ENCODE measurements at places on chromosomes 1 and 21. TPM values are rescaled to one million over a fixed set of nuclear protein-coding genes. Genes with fewer than 3 reads are reported as not detected.

GRCh38 chr21:15491100-15491499, 238.7 kb upstream of the USP25 start:
- DNase-seq, result no peak

GRCh38 chr1:161089251-161089924, at the start of gene NECTIN4:
Gene NECTIN4, minus strand, starts transcription at chr1:161089558. Its CDS starts 262 bp downstream, at chr1:161089296.
- no peak for DNase-seq

GRCh38 chr1:208243527-208243966, 637 bp downstream of the PLXNA2 start:
- DNase-seq, result no peak

GRCh38 chr1:15123270-15123669, 30.3 kb upstream of the TMEM51 start:
- DNase-seq, result no peak

GRCh38 chr1:32345289-32345827, 9.3 kb upstream of the MARCKSL1 start:
- DNase-seq, result no peak

- no peak for DNase-seq
Measured at GRCh38 chr1:2431103-2431502, 18.7 kb upstream of the PEX10 start.

GRCh38 chr1:174297351-174297750, 138.0 kb downstream of the RABGAP1L start:
- no peak for DNase-seq

DNA sequence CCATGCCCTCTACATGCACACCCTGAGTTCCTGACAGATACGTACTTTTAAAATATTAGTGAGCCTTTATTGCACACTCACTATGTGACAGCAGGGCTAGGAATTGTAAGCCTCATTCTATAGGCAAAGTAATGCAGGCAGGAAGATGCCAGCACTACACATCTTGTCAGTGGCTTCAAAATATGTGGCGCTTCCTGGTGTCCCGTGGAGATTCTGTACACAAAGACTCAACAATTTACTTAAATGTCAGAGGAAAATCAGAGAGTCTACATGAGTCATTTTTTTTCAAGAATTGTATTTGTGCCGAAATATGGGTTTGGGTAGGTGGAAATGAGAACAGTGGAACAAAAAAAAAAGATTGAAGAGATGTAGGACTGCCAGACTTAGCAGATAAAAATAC, 27.6 kb downstream of the RNASEL start:
- no peak for DNase-seq

DNA sequence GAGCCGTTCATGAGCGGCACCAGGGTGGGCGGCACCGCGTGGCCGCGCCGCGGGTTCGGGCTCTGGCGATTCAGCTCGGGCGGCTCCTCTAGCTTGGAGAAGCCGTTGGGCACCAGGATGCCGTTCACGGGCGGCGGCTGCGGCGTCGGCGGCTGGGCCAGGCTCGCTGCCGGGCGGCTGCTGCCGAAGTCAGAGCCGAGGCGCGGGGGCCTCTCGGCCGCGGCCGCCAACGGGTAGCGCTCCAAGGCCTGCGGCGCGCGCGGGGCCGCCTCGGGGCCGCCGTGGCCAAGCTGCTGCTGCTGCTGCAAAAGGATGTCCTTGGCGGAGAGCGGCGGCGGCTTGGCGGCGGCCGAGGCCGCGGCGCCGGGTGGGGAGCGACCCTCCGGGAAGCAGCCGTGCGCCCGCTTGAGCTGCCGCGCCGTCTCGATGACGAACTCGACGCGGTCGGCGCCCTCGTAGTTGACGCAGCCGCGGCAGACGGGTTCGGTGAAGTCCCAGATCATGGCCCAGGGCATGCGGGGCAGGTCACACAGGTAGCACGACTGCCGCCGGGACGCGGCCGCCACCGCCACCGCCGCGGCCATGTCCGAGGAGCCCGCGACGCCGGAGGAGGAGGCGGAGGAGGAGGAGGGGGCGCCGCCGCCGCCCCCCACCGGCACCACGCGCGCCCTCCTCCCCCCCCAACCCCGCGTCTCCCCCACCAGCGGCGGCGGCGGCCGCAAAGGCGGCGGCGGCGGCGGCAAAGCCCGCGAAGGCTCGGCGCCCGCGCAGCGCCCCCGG, 877 bp downstream of the IRF2BP2 start:
- no peak for DNase-seq

GRCh38 chr1:94504601-94505000, 37.0 kb downstream of the F3 start:
- DNase-seq, result no peak

DNA sequence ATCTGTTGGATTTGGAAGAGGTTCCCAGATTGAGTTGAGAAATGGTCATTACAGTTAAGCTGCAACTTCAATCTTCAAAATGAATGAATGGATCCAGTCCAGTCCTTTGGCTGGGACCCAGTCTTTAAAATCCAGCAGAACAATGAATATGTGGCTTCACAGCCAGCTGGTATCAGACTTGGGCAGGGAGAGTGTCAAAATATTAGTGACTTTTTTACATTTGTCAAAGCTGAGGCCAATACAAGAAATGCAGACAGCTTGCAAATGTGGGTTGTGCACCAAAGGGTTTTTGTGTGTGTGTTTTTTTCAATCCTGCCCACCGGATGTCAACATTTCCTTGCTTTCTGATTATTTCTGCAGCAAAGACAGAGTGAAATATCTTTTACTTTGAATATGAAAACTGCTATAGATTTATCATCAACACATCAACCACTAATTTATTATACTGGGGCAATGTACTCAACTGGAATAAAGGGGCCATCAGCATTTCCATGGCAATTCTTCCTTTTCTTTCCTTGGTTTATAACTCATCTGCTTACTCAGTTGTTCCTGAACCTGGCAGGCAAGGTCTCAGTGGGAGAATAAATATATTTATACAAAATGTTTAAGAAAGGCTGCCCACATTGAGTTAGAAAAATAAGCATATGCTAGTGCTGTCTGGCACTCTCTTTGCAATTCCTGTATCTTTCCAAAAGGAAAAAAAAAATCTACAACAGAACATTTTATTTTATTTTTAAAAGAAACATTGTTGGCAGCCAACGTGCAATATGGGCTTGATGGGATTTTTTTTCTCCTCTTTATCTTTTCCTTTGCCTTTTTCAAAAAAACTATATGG, 491.6 kb upstream of the C1orf87 start:
- no peak for DNase-seq

- no peak for DNase-seq
Measured at GRCh38 chr1:118842452-118843201, 145.5 kb downstream of the TBX15 start.

DNA sequence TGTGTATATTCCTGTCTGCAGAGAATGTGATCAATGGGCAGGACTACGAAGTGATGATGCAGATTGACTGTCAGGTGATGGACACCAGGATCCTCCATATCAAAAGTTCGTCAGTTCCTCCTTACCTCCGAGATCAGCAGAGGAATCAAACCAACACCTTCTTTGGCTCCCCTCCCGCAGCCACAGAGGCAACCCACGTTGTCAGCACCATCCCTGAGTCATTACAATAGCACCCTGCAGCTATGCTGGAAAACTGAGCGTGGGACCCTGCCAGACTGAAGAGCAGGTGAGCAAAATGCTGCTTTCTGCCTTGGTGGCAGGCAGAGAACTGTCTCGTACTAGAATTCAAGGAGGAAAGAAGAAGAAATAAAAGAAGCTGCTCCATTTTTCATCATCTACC, 65.2 kb downstream of the OLFML2B start:
- DNase-seq, result no peak

- DNase-seq, result no peak
Measured at GRCh38 chr1:219659684-219660083, 46.8 kb upstream of the ZC3H11B start.

- DNase-seq, result no peak
Measured at GRCh38 chr1:44677201-44677766, 2.8 kb downstream of the ARMH1 start.

GRCh38 chr1:156879876-156880275, 13.6 kb upstream of the PEAR1 start:
- DNase-seq, result no peak

GRCh38 chr1:34982820-34983376, 2.2 kb downstream of the TMEM35B start:
- no peak for DNase-seq

DNA sequence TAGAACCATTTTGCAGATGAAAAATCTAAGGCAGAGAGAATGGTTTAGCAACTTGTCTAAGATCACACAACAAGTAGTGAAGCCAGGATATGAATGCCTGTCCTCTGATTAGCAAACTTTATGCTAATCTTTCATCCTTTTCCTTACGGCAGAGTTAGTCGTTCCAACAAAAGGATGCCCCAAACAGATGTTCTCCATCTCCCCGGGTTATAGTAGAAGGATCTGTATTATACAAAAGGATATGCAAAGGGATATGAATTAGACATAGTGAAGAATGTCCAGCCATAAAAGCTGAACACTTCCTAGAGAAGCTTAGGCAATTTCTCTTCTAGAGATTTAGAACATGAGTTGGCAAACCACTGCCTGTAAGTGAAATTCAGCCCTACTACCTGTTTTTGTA, 291.6 kb upstream of the DUSP10 start:
- no peak for DNase-seq

DNA sequence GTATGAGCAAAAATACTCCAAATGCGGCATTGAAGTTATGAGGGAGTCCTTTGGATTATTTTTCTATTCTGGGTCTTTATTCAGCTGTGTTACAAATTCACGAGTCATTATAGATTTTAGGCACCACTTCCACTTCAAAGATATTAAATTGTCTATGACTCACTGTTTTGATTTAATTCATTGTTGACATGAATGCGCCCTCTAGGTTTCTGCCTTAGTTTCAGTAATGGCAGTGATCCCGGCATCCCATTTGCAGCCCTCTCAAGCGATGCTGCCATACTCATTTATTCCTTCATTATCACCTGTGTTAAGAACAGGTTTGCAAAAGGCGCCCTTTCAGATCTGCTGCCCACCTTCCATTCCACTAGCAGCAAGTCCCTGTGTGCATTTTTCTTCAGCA, 14.0 kb downstream of the RSPO1 start:
- no peak for DNase-seq

- no peak for DNase-seq
Measured at GRCh38 chr1:244242446-244242845, 191.4 kb downstream of the ZBTB18 start.

DNA sequence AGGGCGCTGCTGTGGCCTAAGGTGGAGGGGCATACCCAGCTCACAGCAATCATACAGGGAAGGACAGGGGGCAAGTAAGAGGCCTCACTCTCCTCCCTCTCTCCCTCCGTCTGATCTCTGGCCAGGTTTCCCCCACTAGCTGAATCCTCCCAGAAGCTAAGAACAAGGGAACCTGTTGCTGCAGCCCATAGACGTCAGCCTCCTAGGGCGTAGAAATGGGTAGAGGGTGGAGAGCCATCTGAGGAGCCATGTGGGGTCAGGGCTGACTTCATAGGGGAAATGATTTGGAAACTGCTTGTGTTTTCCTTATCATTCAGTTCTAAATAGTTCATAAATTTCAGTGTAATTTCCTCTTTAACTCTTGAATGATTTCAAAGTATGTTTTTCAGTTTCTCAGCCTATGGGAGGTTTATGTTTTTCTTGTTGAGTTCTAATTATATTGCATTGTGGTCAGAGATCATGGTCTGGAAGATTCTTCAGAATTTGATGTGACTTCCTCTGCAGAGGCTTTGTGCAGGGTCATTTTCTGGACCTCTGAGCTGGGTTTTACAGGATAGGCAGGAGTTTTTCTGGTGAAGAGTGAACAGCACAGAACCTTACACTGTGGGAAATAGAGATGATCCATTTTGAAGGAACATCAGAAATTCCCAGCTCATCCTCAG, 2.3 kb upstream of the MOB3C start:
- no peak for DNase-seq

DNA sequence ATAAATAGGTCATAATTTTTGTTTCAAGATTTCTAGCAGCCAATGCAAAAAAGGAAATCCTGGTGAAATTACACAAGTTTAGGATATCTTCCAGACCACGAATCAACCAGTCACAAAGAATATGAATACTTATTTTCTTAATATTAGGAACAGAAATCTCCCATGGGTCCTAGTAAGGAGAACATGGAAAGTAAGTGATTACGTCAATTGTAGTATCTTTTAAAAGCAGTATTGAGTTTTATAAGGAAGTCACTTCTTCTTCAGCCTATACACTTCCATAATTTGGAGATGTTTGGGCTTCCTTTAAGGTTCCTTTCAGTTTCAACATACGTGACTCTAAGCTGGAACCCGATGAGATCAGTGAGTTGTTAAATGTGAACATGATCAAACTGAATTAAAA, 534.5 kb downstream of the USP25 start:
- no peak for DNase-seq

The PRR9 gene
- not detected for total RNA-seq

The MORN1 gene
- total RNA-seq, result 7.7 TPM

The BSND gene
- not detected for total RNA-seq

The OR2L2 gene
- not detected for total RNA-seq

The CHI3L1 gene
- total RNA-seq, result 1.5 TPM

The SLC1A7 gene
- not detected for total RNA-seq

The HMGB4 gene
- total RNA-seq, result not detected

The FCGR3B gene
- total RNA-seq, result not detected

The ZMPSTE24 gene
- 43.4 TPM for total RNA-seq
